GDM1 (cell line): ENCODE measurements at places on chromosomes 1 and 21.

DNA sequence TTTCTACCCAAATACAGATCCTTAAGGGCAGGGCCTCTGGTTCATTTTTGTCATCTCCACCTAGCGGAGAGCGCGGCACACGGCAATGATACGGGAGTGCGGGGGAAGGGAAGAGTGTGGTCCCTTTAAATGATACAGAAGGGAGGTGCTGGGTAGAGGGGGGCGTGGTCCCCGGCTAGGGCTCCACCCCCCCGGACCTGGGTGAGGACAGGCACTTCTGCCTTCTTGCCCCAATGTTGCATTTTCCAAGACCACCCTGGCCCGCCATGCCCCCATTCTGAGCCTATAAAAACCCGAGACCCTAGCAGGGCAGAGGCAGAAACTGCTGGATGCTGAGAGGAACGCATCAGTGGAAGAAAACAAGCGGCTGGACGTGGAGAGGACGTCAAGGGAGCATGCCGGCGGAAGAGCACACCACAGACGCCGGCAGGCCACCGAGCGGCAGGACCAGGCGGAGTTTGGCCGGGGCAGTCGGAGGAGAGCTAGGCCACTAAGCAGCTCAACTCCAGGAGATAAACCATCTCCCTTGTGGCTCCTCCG is 30.0 kb downstream of the LRRC3 start:
- DNase-seq = no peak

DNA sequence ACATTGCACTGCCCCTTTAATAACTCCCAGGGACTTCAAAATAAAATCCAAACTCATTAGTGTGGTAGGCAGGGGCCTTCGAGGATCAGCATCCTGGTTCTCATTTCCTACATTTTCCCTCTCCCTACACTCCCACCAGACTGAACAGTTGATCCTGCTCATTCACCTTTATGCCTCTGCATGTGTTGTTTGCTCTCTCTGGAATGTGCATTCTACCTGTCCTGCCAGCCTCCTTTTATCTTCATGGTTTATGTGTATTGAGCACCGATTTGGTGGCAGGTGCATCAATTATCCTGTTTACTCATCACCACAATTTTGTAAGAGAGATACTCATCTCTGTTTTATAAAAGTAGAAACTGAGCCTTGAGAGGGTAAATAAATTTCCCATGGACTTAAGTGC is 125.0 kb downstream of the ADSS2 start:
- no peak for DNase-seq

GRCh38 chr21:39056636-39057035 is 126.6 kb downstream of the PSMG1 start:
- no peak for DNase-seq

DNA sequence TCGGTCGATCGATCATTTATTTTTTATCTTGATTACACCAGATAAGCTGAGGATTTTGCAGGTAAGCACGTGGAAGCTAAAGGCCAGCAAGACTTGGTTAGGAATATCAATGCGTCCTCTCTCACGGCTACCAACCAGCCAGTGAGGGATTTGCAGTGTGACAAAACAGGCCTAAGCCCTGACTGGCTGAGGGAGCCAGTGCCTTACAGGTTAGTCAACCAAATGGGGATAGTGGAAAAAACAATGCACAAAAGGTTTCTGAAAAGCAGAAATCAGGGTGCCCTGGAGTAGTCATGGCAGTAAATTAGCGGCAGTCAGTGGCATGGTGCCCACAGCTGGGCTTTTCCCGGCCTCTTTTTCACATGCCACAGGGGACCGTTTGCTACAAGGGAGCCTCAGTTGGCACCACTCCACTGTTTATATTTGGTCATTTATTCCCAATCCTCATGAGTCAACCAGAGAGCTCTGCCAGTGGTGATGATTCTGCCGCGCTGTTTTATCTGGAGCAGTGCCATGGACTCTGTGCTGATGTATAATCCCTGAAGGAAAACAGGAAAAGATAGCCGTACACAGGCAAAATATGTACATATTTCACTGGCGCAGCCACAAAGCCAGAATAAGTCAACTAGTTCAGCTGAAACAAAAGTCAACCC is 167.6 kb downstream of the RHOU start:
- DNase-seq = no peak

GRCh38 chr1:21511579-21512522 is 2.6 kb downstream of the ALPL start:
- DNase-seq = no peak

DNA sequence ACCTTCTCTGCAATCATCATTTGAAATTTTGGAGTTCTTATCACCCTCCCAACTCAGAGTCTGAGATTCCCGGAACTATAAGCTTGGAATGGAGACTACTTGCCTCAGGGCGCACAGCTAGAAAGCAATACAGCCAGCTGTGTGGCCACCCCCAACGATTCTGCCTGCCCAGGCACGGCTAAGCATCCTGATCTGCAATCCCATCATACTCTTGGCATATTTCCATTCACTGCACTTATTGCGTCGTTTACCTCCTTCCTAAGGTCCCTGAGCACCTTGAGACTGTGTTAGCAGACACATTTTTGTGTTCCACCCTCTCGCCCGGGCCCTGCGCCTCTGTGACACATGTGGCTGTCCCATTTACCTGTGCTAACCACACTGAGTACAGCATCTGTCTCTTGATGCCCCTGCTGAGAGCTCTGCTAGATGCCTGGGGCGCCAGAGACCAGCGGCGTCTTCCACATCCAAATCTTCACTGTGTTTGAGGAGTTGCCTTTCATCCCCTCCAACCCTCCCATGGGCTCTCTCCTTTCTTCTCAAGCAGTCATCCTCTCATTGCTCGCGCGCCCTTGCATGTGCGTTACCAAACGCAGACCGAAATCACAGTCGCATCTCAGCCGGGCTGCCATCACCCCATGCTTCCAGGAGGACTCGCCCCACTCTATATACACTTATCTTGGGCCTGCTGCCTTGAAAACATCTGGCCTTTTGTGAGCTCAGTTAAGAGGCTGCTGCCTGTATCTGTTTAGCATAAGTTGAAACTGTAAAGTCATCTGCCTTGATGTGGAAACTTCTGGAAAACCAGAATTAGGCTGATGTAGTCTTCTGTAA is 3.5 kb upstream of the CLDN19 start:
- DNase-seq = no peak

- no peak for DNase-seq
Observed at GRCh38 chr1:48472638-48473037, 634 bp upstream of the SPATA6 start.

DNA sequence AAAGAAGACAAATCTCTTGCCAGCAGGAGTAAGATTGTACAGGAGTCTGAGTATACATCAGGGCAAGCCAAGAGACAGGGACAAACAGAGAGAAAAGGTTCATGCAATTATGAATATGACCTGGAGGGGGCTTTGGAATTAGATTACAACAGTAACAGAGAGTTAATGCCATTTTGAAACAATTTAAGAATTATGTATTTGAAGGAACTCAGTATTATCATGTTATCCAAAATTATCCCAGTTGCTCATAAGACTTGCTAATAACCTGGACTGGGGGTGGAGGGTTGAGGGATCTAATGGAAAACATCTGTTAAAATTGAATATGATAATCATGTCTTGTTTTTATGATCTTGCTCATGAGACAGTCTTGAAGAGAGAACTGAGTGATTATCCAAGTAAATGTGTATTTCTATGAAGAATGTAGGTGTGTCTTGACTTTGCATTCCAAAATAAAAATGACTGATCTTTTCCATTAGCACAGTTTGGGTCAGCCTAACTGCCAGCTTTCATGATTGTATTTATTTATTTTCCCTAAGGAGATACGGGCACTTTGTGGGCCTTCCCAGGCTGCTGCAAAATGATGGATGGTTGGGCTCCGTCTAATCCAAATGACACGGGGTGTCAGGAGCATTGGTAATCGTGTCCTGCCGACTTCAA is 117.7 kb downstream of the ERG start:
- no peak for DNase-seq
